Activated CD8-positive, alpha-beta memory T cell treated with anti-CD3 and anti-CD28 coated beads, Interleukin-2, amount 10 ng/mL, durations not matched to agents 7 days and 5 days (primary cell): ENCODE measurements at places on chromosomes 6 and 20. TPM values are rescaled to one million over a fixed set of nuclear protein-coding genes. Genes with fewer than 3 reads are reported as not detected.

The SLC26A8 gene
- not detected for total RNA-seq

The SAMD5 gene
- 0.30 TPM for total RNA-seq

The CPXM1 gene
- total RNA-seq: 0.35 TPM

The BMP5 gene
- total RNA-seq: not detected

The SAPCD1 gene
- total RNA-seq: 12.8 TPM

The DDX39B gene
- 503 TPM for total RNA-seq

DNA sequence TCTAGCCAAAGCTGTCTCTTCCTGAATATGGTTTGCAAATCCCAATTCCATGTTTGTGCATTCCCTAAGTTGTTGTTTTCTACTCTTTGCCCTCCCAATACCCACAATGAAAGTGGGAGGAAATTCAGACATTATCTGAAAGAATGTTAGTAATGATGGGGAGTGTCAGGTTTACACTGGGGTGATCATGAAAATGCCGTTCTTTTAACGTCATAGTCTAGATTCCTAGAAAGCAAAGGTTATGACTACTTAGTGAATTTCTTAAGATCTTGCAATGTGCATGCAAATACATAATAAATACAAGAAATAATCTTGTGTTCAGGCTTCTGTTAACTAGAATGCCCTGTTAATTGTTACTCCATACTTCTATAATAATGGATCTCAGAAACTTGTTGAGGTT, 101.0 kb downstream of the LCA5 start:
- DNase-seq: no peak
- no peaks in the 10 kb centered on the region for H3K4me1 ChIP-seq
- no peak overlapping the region for H3K4me3 ChIP-seq
- H3K36me3 ChIP-seq: no peaks in the 10 kb centered on the region
- H3K27me3 ChIP-seq: no peaks in the 10 kb centered on the region

DNA sequence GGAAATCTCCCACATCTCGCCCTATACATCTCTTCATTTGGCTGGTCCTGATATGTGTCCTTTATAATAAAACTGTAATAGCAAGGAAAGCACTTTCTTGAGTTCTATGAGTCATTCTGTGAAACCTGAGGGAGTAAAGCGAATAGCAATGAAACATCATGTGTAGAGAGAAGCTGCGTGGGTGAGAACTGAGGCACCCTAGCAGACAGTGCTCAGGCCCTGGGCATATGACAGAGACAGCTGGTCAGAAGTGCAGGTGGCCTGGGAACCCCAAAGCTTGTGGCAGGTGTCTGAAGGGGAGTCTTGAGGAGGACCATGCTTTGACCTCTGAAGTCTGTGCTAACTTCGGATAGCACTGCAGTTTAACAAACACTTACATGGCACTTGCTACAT, 1.3 kb upstream of the BLOC1S5 start:
- DNase-seq: peak; percentile 46
- peaks cover 31% of the 10 kb centered on the region for H3K4me1 ChIP-seq
- H3K27me3 ChIP-seq: no peaks in the 10 kb centered on the region
- H3K36me3 ChIP-seq: peaks cover 11% of the 10 kb centered on the region

- DNase-seq: no peak
- peaks cover 25% of the 10 kb centered on the region for H3K27me3 ChIP-seq
- no peak overlapping the region for H3K4me3 ChIP-seq
- no peaks in the 10 kb centered on the region for H3K4me1 ChIP-seq
- H3K36me3 ChIP-seq: peaks cover 2% of the 10 kb centered on the region
Observed at GRCh38 chr6:35163836-35164235, 22.7 kb upstream of the TCP11 start.

DNA sequence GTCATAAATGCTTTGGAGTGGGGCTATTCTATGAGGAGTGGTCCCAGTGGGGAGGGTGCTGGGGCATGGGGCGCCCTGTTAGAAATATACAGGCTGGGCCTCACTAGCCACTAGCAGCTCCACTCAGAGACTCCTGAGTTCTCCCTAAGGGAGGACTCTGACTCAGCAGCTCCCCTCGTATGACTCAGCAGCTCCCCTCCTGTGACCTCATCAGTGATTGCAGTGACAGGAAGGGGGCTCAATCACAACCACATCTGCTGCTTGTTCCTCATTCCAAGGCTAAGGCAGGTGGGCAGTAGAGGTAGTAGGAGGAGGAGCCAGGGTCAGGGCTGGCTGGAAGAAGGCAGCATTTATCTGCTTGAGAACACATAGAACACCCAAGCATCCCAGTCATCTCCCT, 73.7 kb downstream of the PRND start:
- peaks cover 73% of the 10 kb centered on the region for H3K36me3 ChIP-seq
- peak overlapping the region; percentile 90 for H3K27ac ChIP-seq
- H3K27me3 ChIP-seq: no peaks in the 10 kb centered on the region
- DNase-seq: peak; percentile 85
- peaks cover 37% of the 10 kb centered on the region for H3K4me1 ChIP-seq

GRCh38 chr20:4283016-4283415, 267.7 kb upstream of the RNF24 start:
- H3K27ac ChIP-seq: no peak overlapping the region
- no peak for DNase-seq
- H3K4me3 ChIP-seq: no peak overlapping the region

DNA sequence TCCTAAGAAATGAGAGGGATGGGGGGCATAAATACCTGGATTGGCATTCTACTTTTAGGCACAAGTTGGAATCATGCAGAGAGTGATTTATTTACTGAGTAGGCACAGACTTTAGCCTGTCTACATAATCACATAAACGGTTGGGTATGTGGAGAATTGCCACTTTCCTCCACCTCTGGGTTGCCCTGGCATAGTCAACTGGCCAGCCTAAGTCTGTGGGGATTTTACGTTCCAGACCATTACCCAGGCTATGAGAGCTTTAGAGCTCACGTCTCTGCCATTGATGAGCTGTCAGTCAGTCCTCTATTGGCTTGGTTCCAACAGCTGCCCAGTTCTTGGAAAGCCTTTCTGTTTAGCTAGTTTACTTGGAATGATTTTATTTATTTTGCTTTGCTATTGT, 5.0 kb upstream of the BHLHE23 start:
- DNase-seq: no peak
- no peak overlapping the region for H3K4me3 ChIP-seq
- H3K27me3 ChIP-seq: peaks cover 67% of the 10 kb centered on the region
- no peak overlapping the region for H3K27ac ChIP-seq

DNA sequence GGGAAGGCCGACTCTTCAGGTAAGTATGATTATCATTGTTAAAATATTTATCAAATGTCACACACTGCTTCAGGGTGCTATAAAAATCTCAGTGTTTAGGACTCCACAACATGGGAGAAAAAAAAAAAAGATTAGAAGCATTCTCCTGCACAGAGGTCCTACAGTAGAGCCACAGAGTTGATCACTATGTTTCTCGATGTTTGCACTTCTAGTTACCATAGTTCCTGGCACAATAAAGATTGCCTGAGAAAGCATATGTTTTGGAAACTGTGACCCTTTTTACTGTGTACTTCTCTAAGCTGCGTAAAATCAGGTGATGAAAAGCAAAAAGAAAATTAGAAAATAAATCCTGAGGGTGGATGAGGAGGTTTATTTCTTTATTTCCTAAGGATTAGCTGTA, 269.9 kb upstream of the SYNCRIP start:
- no peak overlapping the region for H3K27ac ChIP-seq
- no peaks in the 10 kb centered on the region for H3K27me3 ChIP-seq
- DNase-seq: no peak
- no peak overlapping the region for H3K4me3 ChIP-seq
- no peaks in the 10 kb centered on the region for H3K4me1 ChIP-seq

- H3K36me3 ChIP-seq: peaks cover 9% of the 10 kb centered on the region
- H3K27ac ChIP-seq: no peak overlapping the region
- H3K27me3 ChIP-seq: no peaks in the 10 kb centered on the region
- DNase-seq: no peak
- H3K4me3 ChIP-seq: no peak overlapping the region
Observed at GRCh38 chr6:21049572-21049971, 515.3 kb downstream of the CDKAL1 start.

GRCh38 chr6:168913866-168914469, 339.7 kb downstream of the THBS2 start:
- H3K36me3 ChIP-seq: no peaks in the 10 kb centered on the region
- H3K4me3 ChIP-seq: no peak overlapping the region
- no peaks in the 10 kb centered on the region for H3K27me3 ChIP-seq
- H3K4me1 ChIP-seq: peaks cover 1% of the 10 kb centered on the region

DNA sequence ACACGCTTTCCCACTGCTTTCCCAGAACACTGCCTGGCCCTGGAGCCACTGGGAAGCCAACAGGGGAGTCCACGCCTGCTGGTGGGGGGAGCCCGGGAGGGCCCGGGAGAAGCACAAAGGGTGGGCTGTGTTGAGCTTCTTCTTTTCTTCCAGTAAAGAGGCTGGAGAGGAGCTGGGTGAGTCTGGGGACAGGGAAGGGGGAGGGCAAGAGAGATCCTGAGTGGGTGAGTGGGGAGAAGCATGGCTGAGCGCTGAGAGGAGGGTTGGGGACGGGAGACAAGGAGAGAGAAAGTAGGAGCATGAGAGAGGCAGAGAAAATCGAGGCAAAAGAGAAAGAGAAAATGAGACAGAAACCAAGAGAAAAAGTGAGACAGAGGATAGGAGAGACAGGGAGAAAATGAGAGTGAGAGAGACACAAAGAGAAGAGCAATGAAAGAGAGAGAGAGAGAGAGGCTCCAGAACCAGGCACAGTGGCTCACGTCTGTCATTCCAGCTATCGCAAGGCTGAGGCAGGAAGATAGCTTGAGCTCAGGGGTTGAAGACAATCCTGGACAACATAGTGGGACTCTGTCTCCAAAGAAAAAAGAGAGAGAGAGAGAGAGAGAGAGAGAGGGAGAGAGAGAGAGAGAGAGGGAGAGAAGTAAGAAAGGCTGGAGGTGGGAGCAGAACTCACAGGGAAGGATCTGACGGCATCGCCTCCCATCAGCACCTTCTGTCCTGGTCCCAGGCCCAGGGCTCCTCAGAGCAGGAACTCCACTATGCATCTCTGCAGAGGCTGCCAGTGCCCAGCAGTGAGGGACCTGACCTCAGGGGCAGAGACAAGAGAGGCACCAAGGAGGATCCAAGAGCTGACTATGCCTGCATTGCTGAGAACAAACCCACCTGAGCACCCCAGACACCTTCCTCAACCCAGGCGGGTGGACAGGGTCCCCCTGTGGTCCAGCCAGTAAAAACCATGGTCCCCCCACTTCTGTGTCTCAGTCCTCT, 2.0 kb downstream of the LST1 start:
- no peaks in the 10 kb centered on the region for H3K27me3 ChIP-seq
- peaks cover 27% of the 10 kb centered on the region for H3K36me3 ChIP-seq
- DNase-seq: no peak
- peaks cover 87% of the 10 kb centered on the region for H3K4me1 ChIP-seq
- H3K4me3 ChIP-seq: peak overlapping the region; percentile 83
- peak overlapping the region; percentile 96 for H3K27ac ChIP-seq

- H3K27ac ChIP-seq: no peak overlapping the region
- peaks cover 3% of the 10 kb centered on the region for H3K27me3 ChIP-seq
- DNase-seq: no peak
- peaks cover 10% of the 10 kb centered on the region for H3K4me1 ChIP-seq
- H3K36me3 ChIP-seq: no peaks in the 10 kb centered on the region
Observed at GRCh38 chr6:33984466-33985312, 161.2 kb downstream of the GRM4 start.

DNA sequence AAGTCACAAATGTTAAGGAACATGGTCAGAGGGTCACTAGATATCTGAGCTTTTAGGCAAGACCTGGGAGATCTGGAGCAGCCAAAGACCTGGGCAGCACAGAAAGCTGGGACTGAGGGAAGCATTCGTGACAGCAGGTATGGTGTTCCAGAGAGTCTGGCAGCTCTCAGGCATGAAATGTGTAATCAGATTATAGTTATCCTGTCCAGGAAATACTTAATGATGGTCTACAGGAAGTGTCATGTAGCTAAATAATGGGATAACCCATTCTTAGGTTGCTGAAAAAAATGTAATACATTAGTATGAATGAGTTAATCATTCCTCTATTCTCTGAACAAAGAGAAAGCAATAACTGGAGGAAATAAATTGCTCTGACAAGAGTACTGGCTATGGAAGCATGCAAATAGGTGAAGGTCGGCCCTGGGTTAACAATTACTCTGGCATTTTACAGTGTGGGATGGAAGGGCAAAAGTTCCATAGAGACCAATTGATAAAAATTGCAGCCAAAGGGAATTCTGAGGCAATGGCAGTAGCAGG, 740.5 kb downstream of the CBLN4 start:
- no peak overlapping the region for H3K27ac ChIP-seq
- no peaks in the 10 kb centered on the region for H3K36me3 ChIP-seq
- H3K27me3 ChIP-seq: no peaks in the 10 kb centered on the region
- no peak overlapping the region for H3K4me3 ChIP-seq
- no peak for DNase-seq
- H3K4me1 ChIP-seq: no peaks in the 10 kb centered on the region

DNA sequence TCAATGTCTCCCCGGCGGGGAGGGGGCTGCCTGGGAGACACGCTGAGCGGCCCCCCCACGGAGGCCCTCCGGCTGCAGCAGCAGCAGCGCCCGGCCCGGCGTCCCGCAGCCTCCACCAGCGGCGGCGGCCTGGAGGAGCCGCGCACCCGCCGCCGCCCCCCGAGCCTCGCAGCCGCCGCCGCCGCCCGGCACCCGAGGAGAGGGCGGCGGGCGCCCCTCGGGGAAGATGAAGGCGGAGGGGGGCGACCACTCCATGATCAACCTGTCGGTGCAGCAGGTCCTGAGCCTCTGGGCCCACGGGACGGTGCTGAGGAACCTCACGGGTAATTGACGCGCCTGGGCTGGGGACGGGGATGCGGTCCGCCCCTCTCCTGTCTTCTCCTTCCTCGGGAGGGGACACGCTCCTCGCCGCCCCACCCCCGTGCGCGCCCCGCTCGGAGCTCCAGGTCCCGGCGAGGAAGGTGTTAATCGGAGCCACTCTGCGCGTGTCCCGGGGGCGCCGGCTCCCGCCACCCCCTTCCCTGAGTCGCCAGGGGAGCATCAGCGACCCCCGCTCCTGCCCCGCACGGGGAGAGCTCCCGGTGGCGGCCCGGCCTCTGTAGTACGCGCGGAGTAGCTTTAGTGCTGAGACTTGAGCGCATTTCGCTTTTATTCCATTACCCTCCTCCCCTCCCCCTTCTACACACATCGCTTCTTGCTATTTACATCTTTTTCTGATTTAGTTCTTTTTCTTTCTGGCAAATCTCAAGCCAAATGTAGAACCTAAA, 686 bp downstream of the TMEM170B start:
- H3K27ac ChIP-seq: peak overlapping the region; percentile 31
- peak; percentile 48 for DNase-seq
- peaks cover 36% of the 10 kb centered on the region for H3K27me3 ChIP-seq
- H3K4me3 ChIP-seq: peak overlapping the region; percentile 76
- no peaks in the 10 kb centered on the region for H3K36me3 ChIP-seq
